ENCODE measurements at places on chromosomes 4 and X.

- DNase-seq, result no peak
Observed at GRCh38 chr4:4554234-4554633, 12.4 kb upstream of the STX18 start.

DNA sequence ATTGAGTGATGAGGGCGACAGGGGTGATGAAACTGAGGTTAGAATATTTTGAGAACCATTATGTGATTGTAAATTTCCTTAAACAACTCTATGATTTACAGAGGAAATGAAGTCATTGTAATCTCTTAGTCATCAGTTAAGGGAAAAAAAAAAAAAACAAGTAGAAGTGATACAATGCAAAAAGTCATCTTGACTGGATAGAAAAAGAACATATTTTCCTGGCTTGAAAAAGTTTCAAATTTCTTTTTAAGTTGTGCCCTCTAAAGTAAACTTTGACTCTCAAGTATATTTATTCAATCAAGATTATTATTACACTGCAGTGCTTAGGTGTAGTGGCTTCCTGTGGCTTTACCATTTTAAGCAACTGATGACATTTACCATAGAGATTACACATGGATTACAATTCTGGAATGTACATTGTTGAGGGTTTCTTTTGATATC lies 40.6 kb downstream of the GABRB1 start:
- DNase-seq, result no peak

- DNase-seq, result no peak
Observed at GRCh38 chrX:21838937-21839333, 482 bp upstream of the MBTPS2 start.

DNA sequence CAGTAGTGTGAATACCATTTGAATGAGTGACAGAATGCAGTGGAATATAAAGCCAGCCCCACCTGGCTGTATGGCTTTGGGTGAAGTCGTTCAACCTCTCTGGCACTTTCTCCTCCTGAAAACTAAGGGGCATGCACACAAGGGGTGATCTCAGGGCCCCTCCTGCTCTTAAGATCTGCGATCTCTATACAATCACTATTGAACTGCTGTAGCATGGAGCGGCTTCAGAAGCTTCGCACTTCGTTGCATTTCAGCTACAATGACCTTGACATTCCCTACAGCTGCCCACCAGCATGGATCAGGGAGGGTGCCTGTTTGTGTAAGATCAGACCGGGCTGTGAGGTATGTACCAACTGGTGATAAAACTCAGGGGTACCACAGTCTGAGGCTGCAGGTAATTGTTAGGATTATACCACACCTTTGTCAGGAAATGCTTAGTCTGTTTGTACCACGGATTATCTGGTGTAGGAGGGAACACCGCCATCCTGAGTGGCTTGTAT lies 85.2 kb downstream of the AASDH start:
- no peak for DNase-seq

DNA sequence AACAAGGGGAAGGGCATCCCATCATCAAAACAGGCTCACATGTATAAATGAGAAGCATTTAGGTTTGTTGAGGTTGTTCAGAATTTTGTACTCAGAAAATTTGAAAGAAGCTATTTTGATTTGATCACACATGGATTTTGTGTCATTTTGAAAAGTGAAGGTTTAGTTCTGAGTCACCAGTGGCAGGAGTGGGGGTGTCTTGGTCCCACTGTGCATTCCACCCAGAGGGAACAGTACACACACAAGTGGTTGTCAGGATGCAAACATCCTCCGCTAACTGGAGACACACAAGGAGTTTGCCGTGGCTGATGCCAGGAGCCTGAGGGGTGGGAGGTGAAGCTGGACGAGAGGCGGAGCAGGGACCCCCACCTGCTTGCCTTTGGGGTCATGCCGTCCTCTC lies 198.2 kb upstream of the PSAPL1 start:
- no peak for DNase-seq

DNA sequence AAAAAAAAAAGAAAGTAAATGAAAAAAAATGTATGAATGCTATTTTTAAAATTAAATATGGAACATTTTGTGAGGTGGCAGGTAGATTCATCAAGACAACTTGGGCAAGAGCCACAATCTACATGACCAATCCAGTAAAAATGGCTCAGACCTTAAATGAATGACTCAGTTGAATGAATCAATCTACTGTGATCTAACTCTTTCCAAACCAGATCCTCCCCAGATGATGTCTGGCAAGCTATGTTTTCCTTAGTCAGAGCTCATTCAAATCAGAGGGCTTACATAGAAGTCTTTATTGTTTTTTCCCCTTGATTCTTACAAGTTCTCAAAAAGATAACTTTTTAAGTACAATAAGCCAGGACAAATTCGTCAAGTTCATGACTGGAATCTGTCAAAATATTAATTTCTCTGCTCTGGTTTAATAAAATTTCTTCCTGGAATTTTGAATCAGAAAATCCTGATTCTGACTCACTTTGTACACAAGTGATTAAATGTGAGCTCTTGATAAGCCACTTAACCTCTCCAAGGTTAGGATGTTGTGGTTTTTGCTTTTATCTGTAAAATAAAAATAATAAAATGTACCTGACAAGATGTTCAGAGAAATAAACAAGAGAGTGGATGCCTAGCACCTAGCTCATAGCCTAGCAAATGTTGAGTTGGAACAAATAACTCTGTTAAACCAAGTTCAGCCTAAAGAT lies 105.6 kb upstream of the SMIM31 start:
- DNase-seq, result no peak

DNA sequence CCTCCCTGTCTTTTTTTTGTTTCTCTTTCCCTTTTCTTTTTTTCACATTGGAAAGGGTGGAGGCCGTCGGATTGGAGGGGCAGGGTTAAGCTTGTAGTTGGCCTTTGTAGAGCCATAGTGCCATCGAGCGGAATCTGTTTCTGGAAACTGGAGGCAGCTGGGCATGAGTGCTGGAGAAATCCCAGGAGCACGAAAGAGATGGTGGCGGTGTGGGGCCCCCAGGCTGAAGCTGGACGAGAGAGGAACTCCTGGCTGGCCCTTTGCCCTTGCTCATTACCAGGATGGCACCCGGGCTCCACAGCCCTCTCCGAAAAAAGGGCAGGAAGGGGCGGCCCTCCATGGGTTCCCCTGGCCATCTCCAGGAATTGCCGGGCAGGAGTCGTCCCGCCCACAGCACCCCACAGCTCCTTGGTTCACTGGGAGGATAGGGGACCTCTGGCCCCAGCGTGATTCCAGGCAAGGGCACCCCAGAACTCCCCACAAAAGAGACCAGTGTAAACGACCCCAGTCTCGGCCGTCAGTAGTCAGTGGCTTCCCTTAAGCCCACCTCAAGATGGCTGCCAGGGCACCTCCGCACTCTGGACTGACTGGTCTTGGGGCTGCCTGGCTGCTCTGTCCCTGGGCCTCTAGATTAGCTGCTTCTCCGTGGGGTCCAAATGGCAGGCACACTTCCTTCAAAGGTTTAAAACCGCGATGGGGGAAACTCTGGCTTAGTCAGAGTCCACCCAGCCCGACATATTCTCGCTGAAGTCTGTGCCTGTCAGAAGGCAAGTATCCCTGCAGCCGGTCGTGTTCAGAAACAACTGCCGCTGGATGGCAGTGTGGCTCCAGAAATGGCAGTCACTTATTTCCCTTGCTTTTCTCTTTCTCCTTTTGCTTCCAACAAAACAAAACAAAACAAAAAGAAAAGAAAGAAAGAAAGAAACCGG lies 74.1 kb downstream of the NBDY start:
- DNase-seq, result no peak

- no peak for DNase-seq
Observed at GRCh38 chr4:85543832-85544231, 68.9 kb downstream of the ARHGAP24 start.

DNA sequence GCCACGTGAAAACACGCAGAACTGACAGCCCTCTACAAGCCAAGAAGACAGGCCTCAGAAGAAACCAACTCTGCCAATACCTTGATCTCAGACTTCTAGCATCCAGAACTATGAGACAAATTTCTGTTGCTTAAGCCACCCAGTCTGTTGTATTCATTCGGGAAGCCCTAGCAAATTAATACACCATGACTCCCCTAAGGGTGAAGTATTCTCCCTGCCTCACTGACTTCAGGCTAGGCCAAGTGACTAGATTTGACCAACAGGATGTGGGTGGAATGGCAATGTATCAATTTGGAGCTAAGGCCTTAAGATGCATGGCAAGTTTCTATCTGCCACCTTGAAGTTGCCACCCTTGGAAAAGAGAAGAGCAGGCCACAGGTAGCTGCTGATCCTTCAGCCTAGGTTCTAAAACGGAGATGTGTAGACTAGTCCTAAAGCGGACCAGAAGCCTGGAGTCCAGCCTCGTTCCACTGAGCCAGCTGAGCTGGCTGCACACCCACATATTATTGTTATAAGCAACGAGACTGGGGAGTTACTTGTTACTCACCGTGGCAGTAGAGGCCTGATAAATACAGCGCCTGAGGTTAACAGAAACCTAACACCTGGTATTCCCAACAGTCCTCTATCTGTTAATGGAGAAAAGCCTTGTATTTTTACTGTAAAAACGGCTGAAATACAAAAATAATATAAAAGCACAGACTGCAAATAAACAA lies 16.4 kb downstream of the SCARB2 start:
- no peak for DNase-seq

GRCh38 chr4:31379364-31379763 lies 659.2 kb downstream of the PCDH7 start:
- no peak for DNase-seq

DNA sequence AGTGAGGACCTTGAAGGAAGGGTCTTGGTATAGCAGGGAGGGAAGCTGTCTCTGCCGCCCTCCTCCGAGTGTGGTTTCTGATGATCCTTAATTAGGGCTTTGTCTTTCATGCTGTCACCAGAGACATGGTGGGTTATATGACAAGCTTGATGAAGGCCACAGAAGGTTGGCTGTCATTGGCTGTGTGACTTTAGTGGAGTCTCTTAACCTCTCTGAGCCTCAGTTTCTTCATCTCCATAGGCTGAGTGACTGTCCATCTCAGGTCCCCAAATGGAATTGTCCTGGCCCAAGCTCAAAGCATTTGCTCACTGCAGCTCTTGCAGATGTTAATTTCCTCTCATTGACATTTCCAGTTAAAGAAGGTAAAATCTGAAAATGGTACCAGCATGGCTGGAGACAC lies 16.6 kb upstream of the UBA6 start:
- DNase-seq, result no peak

DNA sequence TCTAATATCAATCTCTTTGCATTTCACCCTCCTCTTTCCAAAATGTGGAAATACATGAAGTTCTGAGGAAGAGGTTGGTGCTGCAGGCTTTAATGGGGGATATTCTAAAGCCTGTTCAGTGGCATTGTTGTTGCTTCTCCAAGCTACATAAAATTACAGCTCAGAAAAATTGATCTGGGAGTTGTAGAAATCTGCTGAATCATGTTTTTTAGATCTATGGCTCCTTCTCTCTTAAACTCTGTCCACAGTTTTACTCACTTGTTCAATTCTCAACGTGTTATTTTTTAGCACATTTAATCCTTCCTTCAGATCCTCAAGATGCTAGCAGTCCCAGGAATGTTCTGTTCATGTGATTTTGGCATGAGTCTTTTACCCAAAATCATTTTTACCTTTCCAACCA lies 949.5 kb upstream of the ADGRL3 start:
- DNase-seq, result no peak

DNA sequence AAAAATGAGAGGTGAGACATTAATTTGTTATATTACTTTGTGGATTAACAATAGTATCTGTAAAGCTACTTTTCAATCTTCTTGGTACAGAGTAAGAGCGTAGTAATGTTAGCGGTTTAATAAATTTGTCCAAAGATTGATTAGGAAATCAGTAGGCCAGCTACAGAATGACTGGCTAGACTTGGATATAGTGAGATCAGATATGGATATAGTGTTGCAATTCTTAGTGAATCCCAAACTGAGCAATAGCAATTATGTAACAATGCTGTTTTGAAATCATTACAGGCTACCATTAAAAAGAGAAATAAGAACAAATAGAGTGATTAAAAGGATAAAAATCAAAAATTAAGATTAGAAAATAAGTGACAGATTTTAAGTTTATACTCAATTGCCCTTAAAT lies 847 bp upstream of the UGT2A2 start:
- DNase-seq, result no peak

Data from hypothalamus (tissue), 51 donors.